Caudate nucleus (tissue), 63 donors: ENCODE measurements at places on chromosomes 11 and 22.

DNA sequence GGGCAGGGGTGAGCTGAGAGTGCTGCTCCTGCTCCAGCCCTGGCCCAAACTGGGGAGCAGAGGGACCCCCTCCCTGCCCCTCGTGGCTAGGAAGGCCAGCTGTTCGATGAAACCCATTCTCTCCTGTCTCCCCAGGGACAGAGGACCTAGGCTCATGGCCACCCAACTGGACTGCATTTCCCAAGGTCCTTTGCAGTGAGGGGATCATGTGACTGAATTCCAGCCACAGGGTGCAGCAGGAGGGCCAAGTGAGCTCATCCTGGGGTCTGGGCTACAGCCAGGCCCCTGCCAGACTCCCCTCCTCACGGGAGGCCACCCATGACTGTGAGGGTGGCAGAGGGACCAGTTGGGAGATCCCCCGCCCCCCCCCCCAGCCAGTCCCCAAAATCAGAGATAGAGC lies 777.6 kb downstream of the TBC1D22A start:
- DNase-seq = no peak

GRCh38 chr11:57306940-57307565 lies 17.7 kb downstream of the TNKS1BP1 start:
- DNase-seq = no peak

DNA sequence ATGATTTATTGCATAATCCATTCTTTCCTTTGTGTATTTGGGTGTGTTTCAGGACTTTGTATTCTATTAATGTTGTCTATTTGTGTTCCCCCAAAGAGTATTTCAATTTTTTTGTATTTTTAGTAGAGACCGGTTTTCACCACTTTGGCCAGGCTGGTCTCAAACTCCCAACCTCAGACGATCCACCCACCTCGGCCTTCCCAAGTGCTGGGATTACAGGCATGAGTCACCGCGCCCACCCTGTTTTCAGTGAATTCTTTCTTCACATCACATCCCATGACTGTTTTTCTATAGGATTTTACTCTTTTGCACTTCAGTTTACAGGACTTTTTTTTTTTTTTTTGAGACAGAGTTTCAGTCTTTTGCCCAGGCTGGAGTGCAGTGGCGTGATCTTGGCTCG lies 46.3 kb downstream of the RBX1 start:
- DNase-seq = no peak

GRCh38 chr11:19555266-19555665 lies 157.4 kb upstream of the NAV2 start:
- DNase-seq = no peak

DNA sequence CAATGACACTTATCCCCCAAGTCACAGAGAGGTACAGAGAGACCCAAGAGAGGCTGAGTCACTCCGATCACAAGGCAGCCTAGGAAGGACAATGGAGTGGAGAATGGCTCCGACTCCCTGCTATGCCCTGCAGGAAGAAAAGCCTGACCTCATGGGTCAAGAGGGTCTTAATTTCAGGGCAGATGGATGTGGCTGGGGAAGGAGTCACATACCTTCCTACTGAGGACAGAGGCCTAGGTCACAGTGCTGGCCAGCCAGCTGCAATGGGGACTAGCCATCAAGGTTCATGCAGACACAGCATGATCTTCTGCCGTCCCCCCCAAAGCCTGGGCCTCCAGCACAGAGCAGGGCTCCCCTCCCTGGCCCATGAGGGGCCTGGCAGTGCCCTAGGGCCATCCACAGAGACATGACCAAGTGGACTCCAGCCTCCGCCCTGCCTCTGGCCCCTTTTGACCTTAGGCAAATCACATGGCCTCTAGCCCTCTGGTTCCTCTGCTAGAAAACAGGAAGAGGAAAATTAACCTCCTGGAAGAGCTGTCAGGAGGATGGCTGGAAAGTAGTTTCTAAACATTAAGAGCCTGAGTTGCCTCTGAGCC lies 1.8 kb downstream of the ARRB1 start:
- no peak for DNase-seq
